ENCODE measurements at places on chromosomes 12 and 14.
A peak's percentile ranks its signal among the peaks of the same experiment; 100 is the strongest.

GRCh38 chr14:99540196-99541032 lies 59.2 kb downstream of the CCNK start:
- DNase-seq, result no peak

GRCh38 chr14:87013583-87013982 lies 979.4 kb downstream of the GALC start:
- DNase-seq, result no peak

- DNase-seq, result no peak
Measured at GRCh38 chr12:87054226-87054625, 798.0 kb upstream of the MGAT4C start.

GRCh38 chr12:7197841-7198240 lies 8.4 kb downstream of the PEX5 start:
- DNase-seq, result no peak

GRCh38 chr12:60252359-60253096 lies 656.7 kb downstream of the SLC16A7 start:
- DNase-seq, result no peak

GRCh38 chr14:22955702-22956569 lies 954 bp downstream of the HAUS4 start:
- no peak for DNase-seq

GRCh38 chr12:120719072-120719471 lies 6.6 kb upstream of the ACADS start:
- no peak for DNase-seq

GRCh38 chr12:120775862-120776552 lies 50.4 kb downstream of the ACADS start:
- no peak for DNase-seq

GRCh38 chr14:36785511-36785910 lies 123.9 kb downstream of the PAX9 start:
- no peak for DNase-seq

- DNase-seq, result no peak
Measured at GRCh38 chr12:64814432-64814831, 10.0 kb upstream of the TBC1D30 start.

DNA sequence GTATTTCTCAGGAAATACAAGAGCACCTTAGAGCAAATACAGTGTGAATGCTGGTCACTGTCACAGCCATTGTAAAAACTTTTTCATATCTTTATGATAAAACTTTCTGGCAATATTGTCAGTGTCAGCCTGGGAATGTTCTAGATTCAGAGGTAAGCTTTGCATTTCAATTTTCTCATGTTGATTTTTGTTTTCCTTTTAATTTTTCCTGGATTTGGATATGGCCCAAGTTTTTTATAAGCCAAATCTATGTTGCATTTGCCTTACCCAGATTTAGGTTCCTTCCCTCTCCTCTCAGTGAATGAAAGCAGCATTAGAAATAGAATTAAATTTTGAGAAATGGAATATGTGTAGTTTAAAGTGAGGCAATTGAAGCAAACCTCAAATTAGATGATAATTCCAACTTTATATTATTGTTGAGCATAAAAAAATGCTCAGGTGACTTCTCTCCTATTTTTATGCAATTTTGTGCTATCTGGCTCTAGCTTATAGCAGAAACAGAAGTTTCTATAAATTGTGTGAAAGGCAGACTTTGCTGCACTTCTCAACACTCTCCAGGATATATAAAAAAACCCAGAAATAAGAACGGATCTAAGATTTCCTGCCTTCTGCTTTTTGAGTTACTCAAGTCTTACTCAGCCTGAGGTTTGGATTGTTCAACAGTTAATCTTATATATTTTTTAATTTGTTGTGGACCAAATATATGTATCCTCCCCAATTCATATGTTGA lies 368.2 kb upstream of the PRICKLE1 start:
- no peak for DNase-seq

- no peak for DNase-seq
Measured at GRCh38 chr14:101243587-101244338, 317.5 kb upstream of the DIO3 start.

- DNase-seq, result no peak
Measured at GRCh38 chr12:46686267-46686942, 139.4 kb downstream of the SLC38A4 start.

DNA sequence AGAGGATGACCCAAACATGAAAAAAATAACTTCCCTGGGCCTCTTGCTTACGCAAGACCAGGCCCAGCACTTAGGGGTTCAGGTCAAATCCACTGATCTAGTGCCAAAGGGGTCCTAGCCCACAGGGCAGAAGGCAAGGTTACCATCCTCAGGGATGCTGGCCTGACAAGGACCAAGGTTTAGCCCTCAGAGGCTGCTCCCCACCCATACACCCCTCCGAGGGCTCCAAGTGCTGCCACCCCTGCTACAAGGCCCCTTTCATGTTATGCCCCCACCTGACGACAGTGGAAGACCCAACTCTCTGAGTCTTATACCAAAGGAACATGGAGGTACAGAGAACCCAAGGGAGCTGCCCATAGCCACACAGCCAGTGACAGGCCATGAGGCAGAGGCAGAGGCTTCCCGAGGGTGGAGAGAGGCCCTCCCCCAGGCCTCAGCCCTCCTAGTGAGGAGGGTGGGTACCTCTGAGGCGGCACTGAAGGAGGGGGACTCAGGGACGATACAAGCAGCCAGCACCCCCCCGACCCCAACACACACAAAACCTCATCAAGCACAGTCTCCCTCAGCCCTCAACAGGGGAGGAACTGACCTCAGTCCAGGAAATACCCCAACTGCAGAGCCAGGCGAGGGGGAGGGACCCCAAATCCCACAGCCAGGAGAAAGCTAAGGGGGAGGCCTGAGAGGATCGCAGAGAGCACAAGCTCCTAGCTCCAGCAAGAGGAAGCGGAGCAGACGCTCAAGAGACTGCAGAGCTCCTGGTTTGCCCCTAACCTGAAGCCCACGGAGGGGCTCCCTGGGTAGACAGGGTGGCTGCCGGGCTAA lies 37.0 kb downstream of the ANAPC7 start:
- no peak for DNase-seq

DNA sequence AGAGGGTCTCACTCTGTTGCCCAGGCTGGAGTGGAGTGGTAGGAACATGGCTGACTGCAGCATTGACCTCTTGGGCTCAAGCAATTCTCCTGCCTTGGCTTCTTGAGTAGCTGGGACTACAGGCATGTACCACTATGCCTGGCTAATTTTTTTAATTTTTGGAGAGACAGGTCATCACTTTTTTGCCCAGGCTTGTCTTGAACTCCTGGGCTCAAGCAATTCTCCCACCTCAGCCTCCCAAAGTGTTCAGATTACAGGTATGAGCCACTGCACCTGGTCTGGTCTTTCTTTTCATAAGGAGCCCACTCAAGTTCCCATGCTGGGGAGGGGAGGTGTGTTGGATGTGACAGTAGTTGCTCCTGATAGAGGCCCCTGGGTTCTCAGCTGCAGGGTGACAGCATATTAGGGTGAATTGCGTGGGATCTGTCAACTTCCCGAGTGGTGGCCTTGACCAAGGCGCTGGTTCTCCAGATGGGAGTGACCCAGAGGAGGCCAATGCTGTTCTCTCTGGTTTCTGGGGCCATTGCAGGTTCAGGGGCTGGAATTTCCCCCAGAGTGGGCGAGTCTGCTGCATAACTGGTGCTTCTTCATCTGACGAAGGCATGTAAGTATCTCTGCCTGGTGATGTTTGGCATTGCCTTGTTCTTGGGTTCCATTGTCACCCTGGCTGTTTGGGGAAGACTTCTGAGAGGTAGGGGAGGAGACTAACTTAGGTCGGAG lies 52.4 kb upstream of the ESRRB start:
- DNase-seq, result no peak

DNA sequence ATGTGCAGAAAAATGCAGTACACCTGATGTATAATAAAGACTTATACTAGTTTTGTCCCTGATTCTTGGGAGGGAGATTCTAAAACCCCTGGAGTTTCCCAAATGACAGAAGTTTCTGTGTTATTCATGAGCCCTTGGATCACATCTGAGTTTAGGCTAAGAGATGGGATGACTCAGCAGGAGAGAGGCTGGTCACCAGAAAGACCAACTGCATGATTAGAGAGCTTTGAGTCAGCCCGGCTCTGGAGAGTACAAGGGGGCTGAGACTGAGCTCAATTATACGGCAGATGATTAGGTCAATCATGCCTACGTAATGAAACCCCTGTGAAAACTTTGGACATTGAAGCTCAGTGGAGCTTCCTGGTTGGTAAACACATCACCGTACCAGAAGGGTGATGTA lies 174.2 kb downstream of the SSPN start:
- no peak for DNase-seq

GRCh38 chr12:10289005-10289754 lies 18.5 kb upstream of the KLRD1 start:
- no peak for DNase-seq

GRCh38 chr14:66600416-66600815 lies 92.5 kb downstream of the GPHN start:
- no peak for DNase-seq

- DNase-seq, result no peak
Measured at GRCh38 chr12:42015051-42015461, 129.6 kb downstream of the GXYLT1 start.

DNA sequence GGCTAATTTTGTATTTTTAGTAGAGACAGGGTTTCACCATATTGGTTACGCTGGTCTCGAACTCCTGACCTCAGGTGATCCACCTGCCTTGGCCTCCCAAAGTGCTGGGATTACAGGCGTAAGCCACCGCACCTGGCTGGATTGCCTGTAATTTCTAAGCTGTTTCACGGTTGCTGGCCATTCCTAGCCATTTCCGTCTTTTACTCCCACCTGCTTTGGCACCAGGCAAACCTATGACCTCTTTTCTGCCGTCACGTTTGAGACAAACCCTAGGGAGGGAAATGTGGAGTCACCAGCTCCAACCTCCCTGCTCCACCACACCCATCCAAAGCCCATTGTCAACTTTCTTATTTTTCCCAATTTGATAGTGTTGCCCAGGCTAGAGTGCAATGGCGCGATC lies 1.2 kb downstream of the GPR132 start:
- DNase-seq, result no peak

GRCh38 chr14:102516531-102517391 lies 7.2 kb upstream of the ANKRD9 start:
- peak; percentile 50 for DNase-seq

GRCh38 chr12:1796515-1797010 lies 23.8 kb upstream of the LRTM2 start:
- DNase-seq, result no peak

DNA sequence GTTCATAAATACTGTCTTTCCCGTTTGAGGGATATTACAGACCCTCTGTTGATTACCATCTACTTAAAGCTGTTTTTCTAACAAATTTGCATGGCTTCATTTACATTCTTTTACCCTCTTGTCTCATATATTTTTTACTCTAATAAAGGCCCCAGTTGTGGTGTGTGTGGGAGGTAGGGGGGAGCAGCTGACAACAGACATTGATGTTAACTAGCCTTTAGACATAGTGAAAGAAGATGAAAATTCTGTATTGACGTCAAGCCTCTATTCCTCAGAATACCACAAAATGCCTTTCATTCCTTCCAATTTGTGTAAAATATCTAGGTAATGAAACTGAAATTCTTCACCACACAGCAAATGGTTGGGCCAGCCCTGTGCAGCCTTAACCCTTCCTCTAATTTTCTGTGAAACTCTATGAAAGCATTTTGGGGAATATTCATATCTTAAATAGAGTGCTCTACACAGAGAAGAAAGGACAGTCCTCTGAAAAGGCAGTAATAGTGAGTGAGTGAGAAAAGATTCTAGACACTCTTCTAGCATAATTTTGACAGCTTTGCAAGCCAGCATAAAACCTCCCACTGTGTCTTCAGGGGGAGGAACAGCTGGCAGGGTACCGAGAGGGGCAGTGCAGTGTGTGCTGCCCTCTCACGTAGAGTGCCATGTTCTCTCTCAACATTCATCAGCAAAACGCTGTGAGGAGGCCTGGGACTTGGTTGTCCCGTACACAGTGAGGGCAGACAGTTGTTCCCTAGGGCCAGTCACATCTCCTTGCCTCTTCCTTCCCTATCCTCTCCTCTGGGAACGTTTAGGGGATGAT lies 20.1 kb upstream of the CERS5 start:
- no peak for DNase-seq

DNA sequence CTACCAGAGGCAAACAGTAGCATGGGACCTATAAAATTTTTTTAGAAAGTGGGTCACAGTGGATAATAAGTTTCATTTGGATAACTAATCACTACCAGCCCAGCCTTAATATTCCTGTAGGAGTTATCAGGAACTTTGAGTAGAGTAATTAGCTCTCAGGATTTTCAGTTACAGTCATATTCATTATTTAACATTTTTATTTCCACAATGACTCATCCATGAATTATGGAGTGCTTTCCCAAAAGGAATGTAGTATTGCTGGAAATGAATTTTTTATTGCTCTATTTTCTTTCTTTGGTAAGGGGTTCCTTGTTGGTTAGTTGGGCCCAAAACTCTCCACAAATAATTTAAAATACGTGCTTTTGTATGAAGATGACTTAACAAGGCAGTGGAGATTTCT lies 53.7 kb downstream of the ERC1 start:
- DNase-seq, result no peak

DNA sequence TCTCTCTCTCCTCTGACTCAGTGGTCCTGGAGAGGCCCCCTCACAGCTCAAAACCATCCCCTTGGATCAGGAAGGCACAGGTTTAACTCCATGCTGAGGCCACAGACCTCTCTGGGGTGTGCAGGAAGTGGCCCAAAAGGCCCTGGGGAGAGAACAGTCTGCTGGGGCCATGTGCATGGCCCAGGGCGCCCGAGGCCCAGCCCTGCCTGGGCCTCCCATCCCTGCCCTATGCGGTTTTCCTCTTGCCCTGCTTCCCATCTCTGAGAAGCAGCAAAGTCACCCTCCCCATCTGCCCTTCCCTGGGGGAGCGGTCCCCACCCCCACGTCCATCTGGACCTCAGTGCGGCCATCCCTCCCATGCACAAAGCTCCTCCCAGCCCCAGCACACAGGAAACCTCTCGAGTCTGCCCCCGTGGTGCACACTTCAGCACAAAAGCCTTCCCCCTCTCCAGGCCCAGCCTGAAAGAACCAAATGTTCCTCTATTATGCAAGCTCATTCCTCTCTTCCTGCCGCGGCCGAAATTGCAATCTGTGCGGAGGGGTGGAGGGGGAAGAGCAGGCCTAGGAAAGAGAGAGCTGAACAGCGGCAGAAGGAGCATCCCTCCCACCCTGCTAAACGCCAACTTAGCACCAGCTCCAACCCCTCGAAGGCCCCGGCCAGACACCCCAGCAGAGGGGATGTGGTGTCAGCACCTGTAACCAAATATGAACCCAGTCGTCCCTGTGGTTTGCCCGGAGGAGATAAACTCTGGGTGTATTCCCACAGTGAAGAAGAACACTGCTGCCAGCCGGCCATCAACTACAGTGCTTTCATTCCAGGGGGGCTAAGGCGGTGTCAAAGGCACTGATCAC lies 108.5 kb downstream of the SCARB1 start:
- DNase-seq, result no peak

DNA sequence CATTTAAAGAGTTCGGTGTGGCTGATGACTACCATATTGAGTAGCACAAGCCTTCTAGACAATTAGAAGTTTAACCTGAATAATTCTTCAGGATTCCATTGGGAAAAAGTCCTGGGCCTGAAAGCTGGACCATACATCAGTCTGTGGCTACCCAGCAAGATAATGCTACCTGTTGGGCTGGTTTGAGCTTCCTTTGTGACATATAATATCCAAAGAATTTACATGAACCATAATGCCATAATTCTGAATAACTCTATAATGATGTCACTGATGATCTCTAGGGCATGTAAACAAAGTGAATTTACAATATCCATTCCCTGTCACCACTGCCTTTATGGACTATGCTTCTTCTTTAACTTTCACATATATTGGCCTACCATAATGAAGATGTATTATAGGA lies 3.8 kb upstream of the YBX3 start:
- no peak for DNase-seq

- DNase-seq, result no peak
Measured at GRCh38 chr12:104460041-104460719, 3.4 kb downstream of the CHST11 start.

Measured in stimulated activated CD8-positive, alpha-beta memory T cell treated with anti-CD3 and anti-CD28 coated beads, Interleukin-7, amount 100 ng/mL, for 1 hour (primary cell).